CD4-positive, alpha-beta T cell (primary cell): ENCODE measurements at places on chromosomes 12 and 14.

- DNase-seq, result no peak
- no peak overlapping the region for H3K4me3 ChIP-seq
- no peaks in the 10 kb centered on the region for H3K36me3 ChIP-seq
- no peak overlapping the region for H3K27ac ChIP-seq
Measured at GRCh38 chr14:36818246-36818645, 156.6 kb downstream of the PAX9 start.

DNA sequence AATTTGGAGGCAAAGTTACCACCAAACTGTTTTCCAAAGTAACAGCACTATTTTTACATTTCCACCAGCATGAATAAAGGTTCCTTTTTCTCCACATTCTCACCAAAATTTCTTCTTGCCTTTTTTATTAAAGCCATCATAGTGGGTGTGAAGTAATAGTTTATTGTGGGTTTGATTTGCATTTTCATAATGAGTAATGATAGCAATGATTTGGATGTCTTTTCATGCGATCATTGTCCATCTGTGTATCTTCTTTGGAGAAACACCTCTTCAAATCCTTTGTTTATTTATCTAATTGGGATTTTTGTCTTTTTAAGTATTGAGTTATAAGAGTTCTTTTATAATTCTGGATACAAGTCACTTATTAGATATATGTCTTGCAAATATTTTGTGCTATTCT lies 172.7 kb downstream of the CNTN1 start:
- H3K27ac ChIP-seq, result no peak overlapping the region
- no peak overlapping the region for H3K4me3 ChIP-seq
- no peaks in the 10 kb centered on the region for H3K4me1 ChIP-seq
- H3K27me3 ChIP-seq, result no peaks in the 10 kb centered on the region

DNA sequence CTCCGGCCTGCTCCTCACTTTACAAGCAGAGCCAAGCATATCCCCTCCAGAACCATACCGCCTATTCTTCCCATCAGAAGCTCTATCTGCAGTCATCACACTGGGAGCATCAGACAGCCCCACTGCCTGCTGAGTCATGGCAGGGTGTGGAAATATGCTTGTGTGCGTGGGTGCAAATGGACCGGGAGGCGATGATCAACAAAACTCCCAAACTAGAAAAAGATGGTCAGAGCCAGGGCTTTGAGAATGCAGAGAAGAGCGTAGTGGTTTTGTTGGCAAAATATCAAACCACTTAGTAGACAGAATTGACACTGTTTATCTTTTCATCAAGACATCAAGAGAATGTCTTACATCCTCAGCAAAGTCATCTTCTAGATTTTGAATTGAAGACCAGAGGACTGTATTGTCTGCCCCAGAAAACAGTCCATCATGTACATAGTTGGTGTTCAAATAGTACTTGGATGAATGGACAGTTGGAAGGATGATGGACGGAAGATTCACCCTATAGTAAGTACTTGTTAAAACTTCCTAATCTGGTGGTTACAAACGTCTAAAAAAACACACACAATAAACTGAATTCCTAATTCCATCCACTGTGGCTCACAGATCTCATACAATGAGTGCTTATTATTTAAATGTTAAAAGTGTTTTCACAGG lies 54.9 kb downstream of the VWF start:
- no peaks in the 10 kb centered on the region for H3K36me3 ChIP-seq
- H3K27me3 ChIP-seq, result no peaks in the 10 kb centered on the region
- DNase-seq, result peak; percentile 10
- no peak overlapping the region for H3K4me3 ChIP-seq
- no peak overlapping the region for H3K27ac ChIP-seq
- H3K4me1 ChIP-seq, result peaks cover 9% of the 10 kb centered on the region

GRCh38 chr12:93130366-93131054 lies 201.4 kb upstream of the EEA1 start:
- no peak for DNase-seq
- H3K4me1 ChIP-seq, result no peaks in the 10 kb centered on the region
- no peaks in the 10 kb centered on the region for H3K36me3 ChIP-seq

DNA sequence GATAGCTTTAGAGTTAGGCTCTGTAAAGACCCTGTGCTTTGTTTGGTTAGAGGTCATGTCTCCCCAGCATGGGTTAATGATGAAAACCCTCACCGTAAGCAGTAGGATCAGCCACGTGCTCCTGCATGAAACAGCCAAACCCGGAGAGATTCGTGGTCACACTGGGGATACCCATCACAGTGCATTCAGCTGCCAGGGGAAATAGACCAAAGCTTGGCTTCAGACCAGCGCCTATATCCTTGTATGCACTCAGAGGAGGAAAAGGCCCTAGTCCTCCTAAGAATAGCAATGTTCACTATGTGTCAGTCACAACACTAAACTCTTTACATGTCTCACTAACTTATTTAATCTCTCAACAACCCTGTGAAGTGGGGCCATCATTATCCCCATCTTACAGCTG lies 16.3 kb downstream of the SPX start:
- H3K27me3 ChIP-seq, result no peaks in the 10 kb centered on the region
- no peak for DNase-seq
- H3K36me3 ChIP-seq, result no peaks in the 10 kb centered on the region
- H3K4me3 ChIP-seq, result no peak overlapping the region
- no peaks in the 10 kb centered on the region for H3K4me1 ChIP-seq
- no peak overlapping the region for H3K27ac ChIP-seq

DNA sequence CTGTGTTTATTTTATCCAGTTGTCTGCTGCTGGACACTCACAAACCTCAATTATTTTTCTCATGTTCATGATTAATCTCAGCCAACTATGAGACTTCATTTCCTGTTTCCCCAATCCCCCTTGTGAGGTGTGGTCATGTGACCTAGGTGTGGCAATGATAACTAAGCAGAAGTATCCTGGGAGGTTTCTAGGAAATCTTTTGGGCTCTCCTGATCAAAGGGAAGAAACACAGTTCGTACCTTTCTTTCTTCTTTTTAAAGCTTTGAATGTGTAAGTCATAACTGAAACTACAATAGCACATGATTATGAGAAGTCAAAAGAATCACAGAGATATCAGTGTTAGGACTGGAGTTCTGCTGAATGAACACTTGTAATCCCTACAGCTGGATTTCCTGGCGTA lies 34.4 kb upstream of the MANSC4 start:
- no peaks in the 10 kb centered on the region for H3K27me3 ChIP-seq
- no peaks in the 10 kb centered on the region for H3K36me3 ChIP-seq
- H3K4me3 ChIP-seq, result no peak overlapping the region
- no peak overlapping the region for H3K27ac ChIP-seq
- DNase-seq, result no peak

DNA sequence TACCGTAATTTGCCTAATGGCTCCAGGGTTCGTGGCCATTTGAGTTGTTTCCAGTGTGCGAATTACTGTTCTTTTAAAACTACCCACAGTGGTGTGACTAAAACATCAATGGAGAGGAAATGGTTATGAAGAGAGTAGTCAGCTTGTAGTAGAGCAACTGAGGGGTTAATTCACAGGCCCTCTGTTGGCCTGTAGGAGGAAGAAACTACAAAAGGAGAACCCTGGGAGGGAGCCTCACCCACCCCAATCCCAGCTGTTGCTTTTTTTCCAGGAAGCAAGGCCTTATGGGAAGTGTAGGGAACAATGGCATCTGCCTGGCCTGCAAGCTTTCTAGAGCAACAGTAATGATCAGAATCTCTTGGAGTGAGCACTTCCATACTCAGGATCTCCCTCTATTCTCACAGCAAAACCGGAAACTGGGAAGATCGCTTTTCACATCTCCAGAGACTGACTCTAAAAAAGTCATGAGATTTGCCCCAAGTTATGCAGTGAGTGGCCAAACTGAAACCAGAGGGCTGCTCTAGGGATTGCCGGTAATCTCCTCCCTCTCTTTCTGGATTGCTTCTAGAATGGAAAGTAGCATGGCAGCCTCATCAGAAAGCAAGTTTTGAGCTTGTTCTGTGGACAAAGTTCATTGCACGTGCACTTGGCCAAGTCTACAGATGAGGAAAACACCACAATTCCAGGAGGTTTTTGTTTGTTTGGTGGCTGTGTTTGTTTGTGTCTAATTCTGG lies 125.3 kb upstream of the PWP1 start:
- no peaks in the 10 kb centered on the region for H3K4me1 ChIP-seq
- H3K27me3 ChIP-seq, result no peaks in the 10 kb centered on the region
- H3K4me3 ChIP-seq, result no peak overlapping the region
- no peak overlapping the region for H3K27ac ChIP-seq
- DNase-seq, result no peak
- no peaks in the 10 kb centered on the region for H3K36me3 ChIP-seq

DNA sequence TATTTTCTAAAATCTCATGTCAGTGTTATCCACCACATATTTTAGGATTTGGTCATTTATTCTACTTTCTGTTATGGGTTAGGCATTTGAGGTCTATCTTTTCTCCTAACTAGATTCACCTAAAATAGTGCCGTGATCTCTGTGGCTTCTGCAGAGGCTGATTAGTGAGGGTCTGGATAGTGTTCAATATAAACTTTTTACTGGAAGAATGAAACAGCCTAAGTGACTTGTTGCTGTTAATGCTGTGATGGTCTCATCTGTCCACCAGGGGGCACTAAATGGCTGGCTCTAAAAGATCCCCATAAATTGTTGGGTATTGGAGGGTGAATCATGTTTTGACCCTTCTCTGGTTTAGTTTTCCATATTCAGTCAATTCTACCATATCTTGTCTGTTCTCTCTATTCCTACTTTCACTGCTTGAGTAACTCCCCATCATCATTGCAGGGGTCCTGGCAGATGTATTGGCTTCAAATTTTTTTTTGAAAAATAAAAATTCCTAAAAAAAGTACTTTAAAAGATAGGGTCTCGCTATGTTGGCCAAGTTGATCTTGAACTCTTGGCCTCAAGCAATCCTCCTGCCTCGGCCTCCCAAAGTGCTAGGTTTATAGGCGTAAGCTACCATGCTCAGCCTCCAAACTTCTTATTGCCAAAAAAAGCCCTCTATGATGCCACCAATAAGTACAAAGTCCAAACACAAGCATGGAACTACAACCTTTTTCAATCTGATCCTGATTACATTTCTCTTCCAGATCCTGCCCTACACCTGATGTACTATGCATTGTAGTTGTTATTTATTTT lies 6.9 kb downstream of the PABPN1 start:
- no peak overlapping the region for H3K4me3 ChIP-seq
- H3K27ac ChIP-seq, result no peak overlapping the region
- H3K36me3 ChIP-seq, result peaks cover 27% of the 10 kb centered on the region
- peaks cover 9% of the 10 kb centered on the region for H3K4me1 ChIP-seq
- peak; percentile 41 for DNase-seq
- no peaks in the 10 kb centered on the region for H3K27me3 ChIP-seq

- H3K27me3 ChIP-seq, result no peaks in the 10 kb centered on the region
- no peak overlapping the region for H3K27ac ChIP-seq
- no peaks in the 10 kb centered on the region for H3K36me3 ChIP-seq
- H3K4me3 ChIP-seq, result no peak overlapping the region
- no peak for DNase-seq
Measured at GRCh38 chr14:60067882-60068281, 23.8 kb upstream of the PCNX4 start.

GRCh38 chr14:23077962-23078361 lies 17.0 kb downstream of the ACIN1 start:
- no peak overlapping the region for H3K4me3 ChIP-seq
- DNase-seq, result no peak
- H3K27me3 ChIP-seq, result no peaks in the 10 kb centered on the region
- no peak overlapping the region for H3K27ac ChIP-seq
- no peaks in the 10 kb centered on the region for H3K4me1 ChIP-seq

GRCh38 chr12:105426766-105427165 lies 96.3 kb downstream of the C12orf75 start:
- no peaks in the 10 kb centered on the region for H3K36me3 ChIP-seq
- no peak overlapping the region for H3K4me3 ChIP-seq
- no peaks in the 10 kb centered on the region for H3K27me3 ChIP-seq
- no peaks in the 10 kb centered on the region for H3K4me1 ChIP-seq
- H3K27ac ChIP-seq, result no peak overlapping the region

- DNase-seq, result no peak
- H3K27me3 ChIP-seq, result no peaks in the 10 kb centered on the region
- no peaks in the 10 kb centered on the region for H3K4me1 ChIP-seq
- H3K27ac ChIP-seq, result no peak overlapping the region
- H3K36me3 ChIP-seq, result no peaks in the 10 kb centered on the region
Measured at GRCh38 chr14:75366963-75367362, 60.9 kb upstream of the JDP2 start.

DNA sequence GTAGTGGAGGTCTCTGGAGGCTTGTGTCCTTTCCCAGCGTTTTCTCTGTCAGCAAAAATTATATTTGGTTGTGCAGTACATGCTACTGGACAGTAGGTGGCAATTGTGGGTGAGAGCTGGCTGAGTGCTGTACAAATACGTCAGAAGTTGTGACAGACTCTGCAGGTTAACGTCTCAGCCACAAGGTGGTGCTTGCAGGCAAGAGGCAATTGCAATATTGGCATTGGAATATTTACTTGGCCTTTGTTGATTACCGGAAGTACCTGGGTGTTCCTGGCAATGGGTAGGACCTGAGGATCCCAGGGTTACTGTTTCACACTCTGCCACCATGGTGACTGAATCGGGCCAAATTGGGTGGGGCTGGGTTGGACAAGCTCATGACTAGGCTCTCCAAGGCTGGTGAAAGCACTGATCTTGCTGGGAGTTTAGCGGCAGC lies 333.9 kb upstream of the LMO3 start:
- no peaks in the 10 kb centered on the region for H3K4me1 ChIP-seq
- no peaks in the 10 kb centered on the region for H3K36me3 ChIP-seq
- H3K27ac ChIP-seq, result no peak overlapping the region
- no peak for DNase-seq

- no peaks in the 10 kb centered on the region for H3K36me3 ChIP-seq
- no peak overlapping the region for H3K4me3 ChIP-seq
- H3K27ac ChIP-seq, result no peak overlapping the region
- H3K4me1 ChIP-seq, result no peaks in the 10 kb centered on the region
- no peak for DNase-seq
Measured at GRCh38 chr12:125773033-125773640, 707.9 kb downstream of the AACS start.

GRCh38 chr12:127282786-127283565 lies 984.0 kb upstream of the TMEM132C start:
- no peaks in the 10 kb centered on the region for H3K27me3 ChIP-seq
- no peaks in the 10 kb centered on the region for H3K36me3 ChIP-seq
- H3K4me3 ChIP-seq, result no peak overlapping the region
- H3K4me1 ChIP-seq, result no peaks in the 10 kb centered on the region
- DNase-seq, result no peak

GRCh38 chr14:90839024-90839888 lies 23.0 kb upstream of the TTC7B start:
- no peak for DNase-seq
- H3K27ac ChIP-seq, result no peak overlapping the region
- no peak overlapping the region for H3K4me3 ChIP-seq
- H3K36me3 ChIP-seq, result no peaks in the 10 kb centered on the region
- H3K4me1 ChIP-seq, result peaks cover 14% of the 10 kb centered on the region
- H3K27me3 ChIP-seq, result no peaks in the 10 kb centered on the region

- no peaks in the 10 kb centered on the region for H3K4me1 ChIP-seq
- DNase-seq, result no peak
- no peak overlapping the region for H3K27ac ChIP-seq
- no peak overlapping the region for H3K4me3 ChIP-seq
- H3K36me3 ChIP-seq, result no peaks in the 10 kb centered on the region
Measured at GRCh38 chr14:105144666-105145380, 23.8 kb downstream of the JAG2 start.
